ENCODE measurements at places on chromosomes 2 and 18. TPM values are rescaled to one million over a fixed set of nuclear protein-coding genes. Genes with fewer than 3 reads are reported as not detected.
A peak's percentile ranks its signal among the peaks of the same experiment; 100 is the strongest.

DNA sequence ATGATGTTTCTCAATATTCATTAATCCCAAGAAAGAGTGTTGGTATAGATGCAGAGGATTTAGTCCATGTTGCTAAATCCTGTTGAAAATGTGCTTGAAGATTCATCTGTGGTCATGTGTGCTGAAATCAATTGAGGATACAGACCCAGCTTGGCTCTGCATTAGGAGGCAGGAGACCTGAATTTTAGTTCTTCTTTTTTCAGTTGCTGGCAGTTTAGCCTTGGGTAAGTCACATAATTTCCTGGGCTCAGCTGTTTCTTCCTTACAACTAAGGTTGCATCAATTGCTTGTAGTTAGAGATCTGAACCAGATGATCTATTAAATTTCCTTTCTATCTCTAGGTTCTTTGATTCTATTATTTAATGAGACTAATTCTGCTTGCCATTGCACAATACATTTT lies 54.4 kb downstream of the SETBP1 start:
- no peak for DNase-seq

DNA sequence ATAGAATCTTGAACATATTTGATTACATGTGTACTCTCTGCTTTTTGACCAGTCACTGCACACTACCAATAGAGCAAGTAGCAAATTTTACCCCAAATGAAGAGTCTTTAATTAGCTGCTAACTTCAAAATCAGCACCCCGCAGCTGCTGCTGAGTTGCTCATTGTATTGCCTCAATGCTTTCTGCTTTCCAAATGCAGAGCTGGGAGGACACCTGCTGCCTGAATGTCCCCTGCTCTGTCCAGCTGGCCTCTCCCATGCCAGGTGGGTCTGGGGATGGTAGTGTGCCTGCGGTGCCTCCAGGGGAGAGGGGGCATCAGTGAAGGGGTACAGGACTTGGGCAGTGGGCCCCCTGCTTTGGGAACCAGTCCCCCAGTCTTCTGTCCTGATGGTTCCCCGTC lies 184.8 kb downstream of the PRKCE start:
- no peak for DNase-seq

UGT1A1 gene
- total RNA-seq = not detected

- peak; percentile 41 for DNase-seq
Measured at GRCh38 chr2:196410008-196410407, 229.5 kb upstream of the CCDC150 start.

FIGN gene
- 4.1 TPM for total RNA-seq

DNA sequence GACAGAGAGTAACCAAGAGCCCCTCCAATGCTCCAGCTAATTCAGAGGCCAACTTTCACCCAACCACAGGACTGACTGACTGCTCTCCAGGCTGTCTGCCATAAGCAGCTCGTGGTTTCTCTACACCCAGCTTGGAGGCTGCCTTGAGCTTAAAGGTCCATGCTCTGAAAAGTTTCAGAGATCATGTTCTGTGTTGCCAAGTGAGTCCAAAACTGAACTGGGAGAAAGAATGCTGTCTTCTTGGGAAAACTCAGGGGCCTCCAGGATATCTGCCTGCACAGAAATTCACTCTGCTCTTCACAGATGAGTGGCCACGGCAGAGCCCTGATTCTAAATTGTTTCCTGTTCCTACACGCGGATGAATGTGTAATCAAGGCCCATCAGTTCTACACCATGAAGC lies 51.1 kb downstream of the LPIN2 start:
- peak; percentile 77 for DNase-seq

EVX2 gene
- total RNA-seq = not detected

GRCh38 chr2:118834440-118834810 lies 13.0 kb downstream of the EN1 start:
- DNase-seq = no peak

GRCh38 chr2:73036766-73037165 lies 34.7 kb downstream of the SFXN5 start:
- no peak for DNase-seq

TEX44 gene
- not detected for total RNA-seq

DNA sequence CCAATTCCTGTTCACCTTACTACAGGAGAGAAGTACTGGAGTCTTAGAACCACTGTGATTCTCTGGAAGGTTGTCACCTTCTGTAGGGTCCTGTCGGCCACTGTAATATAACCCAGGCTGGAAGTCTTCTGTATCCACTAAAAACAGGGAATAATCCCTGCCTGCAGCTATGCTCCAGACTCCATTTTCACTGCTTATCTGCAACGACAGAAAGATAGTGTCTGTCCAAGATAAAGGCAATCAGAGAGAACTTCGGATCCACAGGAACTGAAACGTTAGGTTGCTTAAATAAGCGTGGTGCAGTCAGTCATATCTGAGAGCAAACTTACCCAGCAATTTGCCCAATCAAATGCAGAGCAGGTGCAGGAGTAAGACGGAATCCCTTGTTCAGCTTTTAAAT lies 34.2 kb downstream of the ALS2 start:
- no peak for DNase-seq

CPO gene
- total RNA-seq = not detected

MROH2A gene
- total RNA-seq = under 0.01 TPM

DNA sequence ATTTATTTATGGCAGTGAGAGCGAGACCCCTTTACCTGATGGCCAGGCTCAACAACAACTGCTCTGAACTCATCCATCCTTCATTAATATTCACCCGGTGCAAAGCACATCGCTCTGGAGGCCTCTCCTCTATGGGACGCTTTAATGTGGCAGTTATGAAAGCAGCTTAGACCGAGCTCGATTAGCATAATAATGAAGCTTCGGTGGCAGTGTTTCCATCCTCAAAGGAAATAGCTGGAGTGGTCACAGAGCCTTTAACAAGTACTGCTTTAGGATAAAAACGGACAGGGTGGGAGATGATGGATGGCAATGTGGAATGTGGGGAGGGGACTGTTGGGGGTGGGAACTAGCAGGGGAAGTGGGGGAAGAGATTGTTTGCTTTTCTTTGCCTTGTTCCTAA lies 243.9 kb downstream of the SLC4A3 start:
- no peak for DNase-seq

GRCh38 chr2:44389895-44390294 lies 28.1 kb downstream of the CAMKMT start:
- peak; percentile 4 for DNase-seq

- DNase-seq = peak; percentile 22
Measured at GRCh38 chr18:12376034-12376753, 833 bp downstream of the AFG3L2 start.

- DNase-seq = peak; percentile 84
Measured at GRCh38 chr2:196586511-196586991, 53.0 kb upstream of the CCDC150 start.

DNA sequence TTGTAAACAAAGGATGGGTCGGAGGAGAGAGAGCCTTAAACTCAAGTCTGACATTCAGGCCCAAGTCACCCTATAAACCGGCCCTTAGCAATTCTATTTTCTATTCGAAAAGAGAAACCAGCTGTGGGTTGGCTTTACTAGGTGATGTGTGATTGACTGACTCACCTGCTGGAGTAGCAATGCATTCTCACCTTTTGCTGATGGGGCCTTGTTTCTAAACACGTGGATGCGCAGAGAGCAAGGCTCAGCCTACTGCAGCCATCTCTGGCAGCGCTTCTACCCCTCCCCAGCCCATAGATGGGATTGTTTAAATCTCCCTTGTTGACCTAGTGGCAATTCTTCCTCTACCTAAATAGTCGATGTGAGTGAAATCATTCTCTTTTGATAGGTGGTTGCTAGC lies 138.5 kb downstream of the MEIS1 start:
- no peak for DNase-seq

IL36G gene
- not detected for total RNA-seq

DNA sequence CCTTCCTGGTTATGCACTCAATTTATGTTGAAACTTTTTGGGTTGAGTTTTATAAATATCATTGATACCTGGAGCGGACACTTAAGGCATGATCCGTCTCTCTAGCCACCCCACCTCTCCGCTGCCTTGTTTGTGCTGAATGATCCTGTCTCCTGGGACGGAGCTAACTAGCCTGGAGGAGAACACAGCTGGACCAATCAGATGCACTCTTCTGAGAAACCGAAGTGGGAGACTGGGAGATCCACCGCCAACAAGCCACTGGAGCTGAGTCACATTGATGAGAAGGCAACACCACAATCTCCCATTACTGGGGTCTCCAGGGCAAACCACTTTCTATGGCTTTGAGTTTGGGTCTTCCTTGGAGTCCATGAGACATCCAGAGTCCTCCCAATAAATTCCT lies 29.3 kb downstream of the CYP26B1 start:
- DNase-seq = no peak

DNA sequence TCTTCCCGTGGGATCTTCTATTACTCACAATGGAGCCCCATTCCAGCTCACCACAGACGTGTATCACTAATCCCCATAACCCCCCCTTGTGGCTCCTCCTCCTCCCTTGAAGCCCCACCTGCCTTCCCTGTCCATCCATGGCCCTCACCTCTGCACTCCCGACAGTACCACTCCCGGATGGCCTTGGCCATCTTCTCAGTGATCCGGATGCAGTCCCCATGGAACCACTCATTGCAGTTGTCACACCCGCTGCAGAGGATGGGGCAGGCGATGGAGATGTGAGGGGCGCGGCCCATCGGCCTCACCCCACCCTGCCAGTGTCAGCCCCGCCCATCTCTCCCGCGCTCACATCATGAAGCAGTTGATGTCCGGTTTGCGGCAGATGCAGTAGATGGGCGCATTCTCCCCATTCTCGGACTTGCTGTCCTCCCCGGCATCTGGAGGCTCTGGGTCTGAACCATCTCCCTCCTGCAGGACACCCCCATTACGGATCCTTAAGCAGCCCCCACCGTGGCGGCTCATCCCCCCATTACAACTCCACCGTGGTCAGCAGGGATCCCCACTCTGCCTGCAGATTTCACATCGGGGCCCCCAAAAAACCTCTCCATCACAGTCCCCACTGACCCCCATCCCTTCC lies 983 bp downstream of the CXXC1 start:
- DNase-seq = no peak

DNA sequence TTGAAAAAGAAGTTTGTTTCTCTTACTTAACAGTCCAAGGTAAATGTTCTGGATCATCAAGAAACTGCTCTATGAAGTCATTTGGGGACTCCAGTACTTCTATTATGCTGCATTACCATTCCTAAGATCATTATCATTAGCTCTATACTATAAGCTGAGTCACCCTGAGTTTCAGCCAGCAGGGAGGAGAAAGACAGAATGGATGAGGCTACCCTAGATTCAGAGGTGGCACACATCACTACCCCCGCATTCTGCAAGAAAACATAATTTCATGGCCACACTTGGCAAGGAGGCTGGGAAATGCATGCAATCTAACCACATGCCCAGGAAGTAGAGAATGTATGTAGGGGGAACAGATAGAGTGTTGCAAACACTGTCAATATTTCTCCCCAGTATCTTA lies 16.6 kb upstream of the LNPK start:
- no peak for DNase-seq

DNA sequence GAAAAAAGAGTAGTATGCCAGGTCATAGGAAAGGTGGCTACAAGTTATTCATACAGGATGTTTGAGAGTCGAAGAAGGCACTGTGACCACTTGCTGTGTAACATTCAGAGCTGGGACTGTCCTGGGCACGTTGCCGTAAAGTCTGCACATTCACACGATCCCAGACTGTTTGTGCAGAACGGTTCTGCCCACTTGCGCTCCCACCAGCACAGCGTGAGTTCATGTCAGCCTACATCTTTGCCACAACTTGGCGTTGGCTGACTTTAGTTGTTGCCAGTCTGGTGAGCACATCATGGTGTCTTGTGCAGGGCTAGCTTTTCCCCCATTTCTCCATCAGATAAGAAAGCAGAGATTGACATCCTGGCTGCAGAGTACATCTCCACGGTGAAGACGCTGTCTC lies 7.0 kb downstream of the ING5 start:
- DNase-seq = no peak

DNA sequence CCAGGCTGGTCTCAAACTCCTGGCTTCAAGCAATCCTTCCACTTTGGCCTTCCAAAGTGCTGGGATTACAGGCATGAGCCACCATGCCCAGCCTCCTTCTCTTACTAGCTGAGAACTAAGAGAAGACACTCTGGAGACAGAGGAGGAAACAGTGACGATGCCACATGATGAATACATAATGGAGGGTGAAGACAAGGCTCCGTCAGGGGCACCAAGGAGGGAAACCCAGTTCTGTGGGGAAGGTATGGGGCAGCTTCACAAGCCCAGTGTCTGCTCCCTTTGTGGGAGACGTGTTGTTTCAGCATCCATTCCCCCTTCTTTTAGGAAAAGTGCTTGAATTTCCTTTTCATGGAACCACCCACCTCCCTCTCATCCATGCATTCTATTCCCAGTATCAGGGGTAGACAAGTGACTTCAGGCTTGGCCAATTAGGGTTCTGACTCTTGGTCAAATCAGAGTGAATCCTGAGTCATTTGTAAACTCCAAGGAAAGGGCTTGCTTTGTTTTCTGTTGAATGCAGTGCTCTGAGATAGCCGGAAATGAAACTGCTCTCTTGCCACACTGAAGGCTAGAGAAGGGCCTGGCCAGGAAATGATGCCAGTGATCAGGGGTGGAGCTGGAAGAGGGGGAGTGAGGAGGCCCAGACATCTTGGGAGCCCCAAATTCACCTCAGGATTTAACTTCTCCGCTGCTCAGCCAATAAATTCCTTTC lies 23.7 kb downstream of the TMEM127 start:
- DNase-seq = peak; percentile 84

DNA sequence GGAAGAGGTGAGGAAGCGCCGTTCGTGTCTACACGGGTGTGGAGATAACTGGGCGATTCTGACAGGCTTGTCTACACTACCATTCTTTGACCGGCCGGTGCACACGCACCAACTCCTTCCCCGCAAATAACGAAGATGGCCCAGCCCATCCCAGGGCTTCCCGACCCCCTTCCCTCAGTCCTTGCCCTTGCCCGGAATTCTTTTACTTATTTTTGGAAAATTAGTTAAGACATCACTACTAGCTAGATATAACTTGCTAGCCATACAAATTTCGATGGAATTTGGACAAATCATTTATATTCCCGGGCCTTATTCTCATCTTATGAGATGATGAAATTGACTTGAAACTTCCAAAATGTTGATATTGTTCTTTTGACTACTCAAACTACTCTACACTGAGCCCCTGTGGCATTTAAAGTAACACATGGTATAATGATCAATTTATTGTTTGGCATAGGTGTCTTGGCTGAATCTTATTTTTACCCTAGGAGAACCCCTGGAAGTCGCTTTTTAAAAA lies 1.3 kb downstream of the ERICH2 start:
- peak; percentile 20 for DNase-seq

GRCh38 chr2:46569766-46570165 lies 90.4 kb downstream of the TMEM247 start:
- DNase-seq = no peak

HOXD1 gene
- total RNA-seq = not detected

GRCh38 chr2:53268086-53268485 lies 499.5 kb upstream of the CHAC2 start:
- DNase-seq = no peak

- DNase-seq = peak; percentile 70
Measured at GRCh38 chr2:219495531-219496122, 3.1 kb upstream of the GMPPA start.

DNA sequence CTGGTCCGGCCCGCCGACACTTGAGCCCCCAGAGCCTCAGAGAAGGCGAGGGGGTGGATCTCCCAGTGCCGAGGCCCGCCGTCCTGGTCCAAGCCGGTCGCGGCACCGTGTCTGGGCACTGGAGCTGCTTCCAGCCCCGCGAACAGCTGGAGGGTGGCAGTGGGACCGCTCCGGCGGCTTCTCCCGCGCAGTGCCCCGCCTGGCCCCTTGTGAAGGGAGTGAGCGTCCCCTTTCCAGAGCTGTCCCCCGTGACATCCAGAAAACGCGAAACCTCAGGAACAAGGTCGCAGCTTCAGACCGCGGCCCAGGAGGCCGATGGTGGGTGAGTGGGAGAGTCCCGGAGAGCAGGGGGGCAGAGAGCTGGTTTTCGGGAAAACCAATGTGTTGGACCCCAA lies 579 bp upstream of the EMX1 start:
- no peak for DNase-seq

TRIM54 gene
- not detected for total RNA-seq

Measured in fibroblast of the aortic adventitia (primary cell).